Neural crest cell (in vitro differentiated cells): ENCODE measurements at places on chromosomes 16 and 17. TPM values are rescaled to one million over a fixed set of nuclear protein-coding genes. Genes with fewer than 3 reads are reported as not detected.

DNA sequence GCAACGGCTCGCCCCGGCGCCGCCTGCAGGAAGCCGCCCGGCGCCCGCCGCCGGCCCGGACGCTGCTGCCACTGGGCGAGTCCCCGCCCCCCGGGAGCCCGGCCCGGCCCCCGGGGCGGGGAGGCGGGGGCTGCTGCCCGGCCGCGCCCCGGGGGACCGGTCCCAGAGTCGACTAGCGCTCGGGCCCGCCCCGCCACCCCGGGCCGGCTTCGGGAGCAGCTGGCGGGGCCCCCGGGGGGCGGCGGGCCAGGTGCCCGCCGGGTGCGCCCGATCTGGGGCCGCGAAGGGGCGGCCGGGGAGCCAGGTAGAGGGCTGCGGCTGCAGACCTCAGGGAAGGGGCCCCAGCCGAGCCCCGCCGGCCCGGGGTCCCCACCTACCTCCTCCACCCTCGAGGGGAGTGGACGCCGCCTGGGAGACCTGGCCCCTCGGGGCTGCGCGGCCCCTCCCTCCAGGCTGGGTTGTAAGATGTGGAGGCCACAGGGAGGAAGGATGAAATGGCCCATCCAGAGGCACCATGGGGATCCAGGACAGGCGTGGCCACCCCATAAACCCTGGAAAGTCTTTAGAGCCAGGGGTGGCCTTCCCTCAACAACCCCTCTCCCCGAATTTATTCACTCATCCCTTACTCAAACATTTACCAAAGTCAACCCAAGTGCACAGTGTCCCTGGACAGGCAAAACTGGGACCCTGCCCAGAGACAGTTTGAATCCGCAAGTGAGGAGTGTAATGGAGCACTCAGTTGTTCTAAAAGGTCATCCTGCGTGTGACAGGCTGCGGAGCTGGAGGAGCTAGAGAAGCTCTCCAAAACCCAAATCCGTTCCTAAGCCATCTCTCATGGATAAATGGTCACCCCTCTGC lies at the start of gene CDYL2:
Gene CDYL2, minus strand, starts transcription at position 73 of the 858 bp plus-strand sequence. CDS start 425 bp downstream, outside the sequence.
- peaks cover 41% of the 10 kb centered on the region for H3K27me3 ChIP-seq
- no peaks in the 10 kb centered on the region for H3K36me3 ChIP-seq
- H3K4me3 ChIP-seq, result peak within 1 kb of the TSS; percentile 91
- no peak within 1 kb of the TSS for H3K27ac ChIP-seq
- H3K4me1 ChIP-seq, result no peaks in the 10 kb centered on the region
- peak; percentile 4 for DNase-seq

DNA sequence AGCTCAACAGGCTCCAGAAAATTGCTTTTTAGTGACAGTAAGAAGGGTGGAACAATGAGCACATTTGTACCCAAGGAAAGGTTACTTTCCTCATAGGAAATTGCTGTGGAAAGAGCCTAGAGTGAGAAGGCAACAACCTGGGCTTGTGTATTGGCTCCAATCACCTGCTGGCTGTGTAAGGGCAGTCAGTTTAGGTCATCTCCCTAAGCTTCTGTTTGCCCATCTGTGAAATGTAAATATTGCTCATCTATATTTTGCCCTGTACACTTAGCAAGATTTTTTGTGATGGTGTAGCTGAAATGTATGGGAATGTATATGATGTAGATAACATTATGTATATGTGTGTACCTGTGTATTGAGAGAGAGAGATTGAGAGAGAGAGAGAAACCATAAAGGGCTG lies 225.2 kb upstream of the MPHOSPH6 start:
- H3K4me3 ChIP-seq, result no peak overlapping the region
- no peaks in the 10 kb centered on the region for H3K36me3 ChIP-seq
- DNase-seq, result no peak
- H3K27ac ChIP-seq, result no peak overlapping the region

- H3K36me3 ChIP-seq, result peaks cover 3% of the 10 kb centered on the region
- H3K27ac ChIP-seq, result no peak overlapping the region
- no peak for DNase-seq
- no peaks in the 10 kb centered on the region for H3K27me3 ChIP-seq
- no peaks in the 10 kb centered on the region for H3K4me1 ChIP-seq
Observed at GRCh38 chr17:72249441-72249840, 128.6 kb downstream of the SOX9 start.

CPHXL2 gene
- total RNA-seq, result not detected in 2 replicates

HID1 gene
- total RNA-seq, result 11.8 and 14.6 TPM in 2 replicates

DNA sequence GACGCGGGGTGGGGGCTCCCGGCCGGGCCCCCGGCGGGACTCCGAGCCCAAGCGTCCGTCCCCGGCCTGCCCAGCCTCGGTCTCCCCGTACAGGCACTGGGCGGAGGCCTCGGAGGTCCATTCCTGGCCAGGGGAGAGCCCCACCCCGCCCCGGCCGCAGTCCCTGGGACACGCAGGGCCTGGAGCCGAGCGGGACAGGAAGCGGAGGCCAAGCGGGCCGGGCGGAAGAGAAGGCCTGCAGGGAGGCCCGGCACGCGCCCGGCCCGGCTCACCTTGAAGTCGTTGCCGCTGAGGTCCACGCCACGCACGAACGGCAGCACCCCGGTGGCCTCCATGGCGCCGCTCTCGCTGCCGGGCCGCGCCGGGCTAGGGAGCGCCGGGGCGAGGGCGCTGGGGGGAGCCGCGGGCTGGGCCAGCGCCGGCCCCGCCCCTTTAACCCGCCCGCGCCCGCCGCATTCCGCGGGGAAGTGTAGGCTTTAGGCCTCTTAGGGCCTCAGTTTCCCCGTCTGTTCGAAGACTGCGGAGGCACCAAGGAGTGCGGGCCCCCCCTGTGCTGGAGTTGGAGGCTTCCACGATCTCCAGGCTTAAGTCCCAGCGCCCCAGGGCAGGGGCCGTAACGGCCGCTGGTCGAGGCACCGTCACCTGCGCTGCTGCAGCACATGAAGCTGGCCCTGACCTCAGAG lies at the start of gene FLII:
Gene FLII, minus strand, starts transcription at position 383 of the 683 bp plus-strand sequence. Its CDS starts 48 bp downstream, at position 335.
- H3K36me3 ChIP-seq, result no peaks in the 10 kb centered on the region
- H3K27me3 ChIP-seq, result no peaks in the 10 kb centered on the region
- peak within 1 kb of the TSS; percentile 73 for H3K27ac ChIP-seq
- DNase-seq, result peak; percentile 46
